ENCODE measurements at places on chromosomes 3 and 15.

GRCh38 chr3:23376516-23377248, 173.6 kb downstream of the UBE2E2 start:
- DNase-seq: no peak

DNA sequence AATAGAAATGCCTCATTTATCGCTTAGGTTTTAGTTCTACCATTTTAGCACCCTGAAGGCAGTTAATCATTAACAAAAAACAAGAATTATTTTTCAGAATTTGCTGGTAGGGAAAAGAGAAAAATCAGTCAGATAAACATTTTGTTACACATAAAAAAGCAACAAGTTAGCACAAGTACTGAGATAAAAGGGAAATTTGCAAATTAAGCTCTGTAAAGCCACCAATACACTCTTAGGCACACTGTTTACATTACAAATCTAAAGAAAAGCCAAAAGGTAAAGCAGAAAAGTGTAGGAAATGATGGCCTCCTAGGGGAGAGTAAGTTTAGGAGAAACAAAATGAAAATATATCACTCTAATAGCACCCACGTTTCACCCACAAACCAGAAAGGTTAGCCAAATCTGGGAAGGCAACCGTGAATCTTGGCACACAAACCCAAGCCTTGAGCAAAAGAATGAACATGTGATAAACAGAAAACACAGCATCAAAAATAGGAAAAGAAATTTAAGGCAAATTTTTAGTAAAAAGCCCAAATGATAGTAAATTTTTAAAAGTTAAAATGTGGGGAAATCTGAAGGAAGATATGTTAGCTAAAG, 1.6 kb upstream of the SATB1 start:
- DNase-seq: no peak

GRCh38 chr3:138314751-138315150, 14.9 kb downstream of the NME9 start:
- no peak for DNase-seq

DNA sequence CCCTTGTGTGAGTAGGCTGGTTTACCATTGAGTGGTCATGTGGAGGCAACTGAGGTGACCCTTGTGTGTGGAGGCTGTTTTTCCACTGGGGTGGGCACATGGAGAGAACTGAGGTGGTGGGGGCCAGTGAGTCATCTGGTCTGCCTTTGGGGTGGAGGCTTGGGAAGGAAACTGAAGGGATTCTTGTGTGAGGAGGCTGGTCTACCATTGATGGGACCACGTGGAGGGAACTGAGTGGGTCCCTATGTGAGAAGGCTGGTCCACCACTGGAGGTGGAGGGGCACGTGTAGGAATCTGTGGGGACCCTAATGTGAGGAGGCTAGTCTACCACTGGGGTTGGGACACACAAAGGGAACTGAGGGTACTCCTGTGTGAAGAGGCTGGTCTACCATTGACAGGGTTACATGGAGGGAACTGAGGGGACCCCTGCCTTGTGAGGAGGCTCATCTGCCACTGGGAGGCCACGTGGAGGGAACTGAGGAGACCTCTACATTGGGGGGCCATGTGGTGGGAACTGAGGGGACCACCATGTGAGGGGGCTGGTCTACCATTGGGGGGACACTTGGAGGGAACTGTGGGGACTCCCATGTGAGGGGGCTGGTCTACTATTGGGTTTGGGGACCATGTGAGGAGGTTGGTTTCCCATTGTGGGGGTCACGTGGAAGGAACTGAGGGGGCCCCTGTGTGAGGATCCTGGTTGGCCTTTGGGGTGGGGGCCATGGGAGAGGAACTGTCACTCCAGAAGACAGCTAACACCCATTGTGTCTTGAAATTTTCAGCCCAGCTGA, 164.5 kb downstream of the WNT7A start:
- no peak for DNase-seq
